ENCODE measurements at places on chromosomes 2 and 18. TPM values are rescaled to one million over a fixed set of nuclear protein-coding genes. Genes with fewer than 3 reads are reported as not detected.

Gene GREB1L
- total RNA-seq = 3.0 TPM

Gene GATA6
- 17.6 TPM for total RNA-seq

Gene ZNF236
- total RNA-seq = 12.4 TPM

- H3K27ac ChIP-seq = peak overlapping the region; percentile 10
- H3K4me1 ChIP-seq = peaks cover 51% of the 10 kb centered on the region
- no peak overlapping the region for H3K4me3 ChIP-seq
- H3K36me3 ChIP-seq = no peaks in the 10 kb centered on the region
Measured at GRCh38 chr18:62878305-62878704, 163.0 kb downstream of the PHLPP1 start.
